BE2C (cell line): ENCODE measurements at places on chromosomes 4 and X.
A peak's percentile ranks its signal among the peaks of the same experiment; 100 is the strongest.

GRCh38 chr4:122045533-122045932, 93.7 kb upstream of the TRPC3 start:
- peak; percentile 54 for DNase-seq

DNA sequence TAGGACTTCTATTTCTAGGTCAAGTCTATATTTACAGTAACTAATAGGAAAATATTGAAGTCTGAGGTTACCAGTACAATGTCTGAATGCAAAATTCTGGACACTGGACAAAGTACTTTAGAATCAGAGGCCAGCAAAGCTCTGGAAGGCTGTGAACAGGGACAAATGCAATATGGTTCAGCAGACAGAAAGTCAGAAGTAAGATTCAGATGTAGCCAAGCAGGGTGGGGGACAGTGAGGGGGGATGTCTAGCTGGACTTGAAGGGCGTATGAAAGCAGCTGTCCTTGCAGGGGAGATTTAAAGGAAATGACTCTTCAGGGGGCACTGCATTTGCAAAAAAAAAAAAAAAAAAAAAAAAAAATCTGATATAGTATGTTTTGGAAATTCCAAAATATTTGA, 2.9 kb downstream of the SORBS2 start:
- DNase-seq: no peak

- DNase-seq: no peak
Observed at GRCh38 chr4:12791536-12791935, 692.6 kb downstream of the RAB28 start.

DNA sequence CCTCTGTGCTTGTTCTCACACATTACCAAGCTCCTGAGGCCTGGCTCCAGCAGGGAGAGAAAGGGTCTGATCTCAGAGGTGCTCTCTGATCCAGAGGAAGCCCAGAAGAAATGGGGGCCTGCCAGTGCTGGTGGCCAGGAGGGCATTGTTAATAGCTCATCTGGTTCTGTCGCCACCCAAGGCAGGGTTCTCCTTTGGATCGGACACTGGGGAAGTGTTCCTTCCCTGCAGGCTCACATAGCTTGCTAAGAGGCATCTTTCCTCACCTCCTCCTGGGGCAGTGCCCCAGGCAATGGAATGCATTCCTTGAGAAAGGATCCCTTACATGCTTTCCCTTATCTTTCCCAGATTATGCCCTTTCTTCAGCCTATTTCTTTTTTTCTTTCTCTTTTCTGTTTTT, 53.8 kb downstream of the RBM47 start:
- no peak for DNase-seq

DNA sequence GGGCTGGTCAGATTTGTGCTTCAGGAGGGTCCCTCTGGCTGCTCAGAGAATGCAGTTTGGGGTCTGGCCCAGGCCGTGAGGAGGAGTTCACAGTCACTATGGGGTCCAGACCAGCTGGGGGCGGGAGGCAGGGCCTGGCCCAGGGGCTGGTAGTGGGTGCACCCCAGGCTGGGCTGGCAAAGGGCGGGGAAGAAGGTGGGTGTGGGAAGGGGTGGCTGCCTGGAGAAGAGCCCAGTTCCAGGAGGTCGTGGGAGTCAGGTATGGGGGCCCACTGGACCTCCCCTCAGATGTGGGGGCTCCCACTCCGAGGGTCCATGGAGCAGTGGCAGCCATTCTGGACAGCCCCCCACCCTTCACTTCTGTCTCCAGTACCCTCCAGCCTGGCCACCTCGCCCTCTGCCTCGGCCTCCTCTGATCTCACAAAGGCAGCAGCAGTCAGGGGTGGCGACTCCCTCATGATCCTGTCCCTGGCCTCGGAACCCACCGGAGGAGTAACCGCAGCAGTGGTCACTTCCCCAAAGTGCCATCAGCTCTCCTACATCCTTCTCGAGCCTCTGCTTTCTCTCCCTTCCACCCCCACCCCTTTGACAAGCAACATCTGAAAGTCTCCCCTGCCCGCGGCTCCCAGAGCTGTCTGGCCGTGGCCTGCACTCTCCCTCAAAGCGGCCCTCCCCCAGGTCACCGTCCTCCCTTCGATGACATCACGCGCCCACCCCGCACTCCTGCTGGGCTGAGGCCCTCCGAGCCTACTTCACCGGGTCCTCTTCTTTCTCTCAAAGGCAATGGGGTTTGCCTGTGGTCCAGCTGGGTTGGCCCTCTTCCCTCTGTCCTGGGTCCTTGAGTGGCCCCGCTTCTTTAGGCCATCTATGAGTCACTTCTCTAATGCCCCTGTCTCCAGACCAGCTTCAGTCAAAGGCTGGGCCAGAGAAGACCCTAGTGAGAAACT, 1.7 kb upstream of the SLC6A8 start:
- no peak for DNase-seq

- DNase-seq: no peak
Observed at GRCh38 chrX:14801136-14801535, 71.7 kb downstream of the FANCB start.
